ENCODE measurements at places on chromosomes 1 and 21.

- DNase-seq: no peak
Measured at GRCh38 chr21:41160036-41160435, 7.9 kb upstream of the BACE2 start.

- peak; percentile 83 for DNase-seq
Measured at GRCh38 chr1:21255284-21255942, 34.9 kb downstream of the ECE1 start.

DNA sequence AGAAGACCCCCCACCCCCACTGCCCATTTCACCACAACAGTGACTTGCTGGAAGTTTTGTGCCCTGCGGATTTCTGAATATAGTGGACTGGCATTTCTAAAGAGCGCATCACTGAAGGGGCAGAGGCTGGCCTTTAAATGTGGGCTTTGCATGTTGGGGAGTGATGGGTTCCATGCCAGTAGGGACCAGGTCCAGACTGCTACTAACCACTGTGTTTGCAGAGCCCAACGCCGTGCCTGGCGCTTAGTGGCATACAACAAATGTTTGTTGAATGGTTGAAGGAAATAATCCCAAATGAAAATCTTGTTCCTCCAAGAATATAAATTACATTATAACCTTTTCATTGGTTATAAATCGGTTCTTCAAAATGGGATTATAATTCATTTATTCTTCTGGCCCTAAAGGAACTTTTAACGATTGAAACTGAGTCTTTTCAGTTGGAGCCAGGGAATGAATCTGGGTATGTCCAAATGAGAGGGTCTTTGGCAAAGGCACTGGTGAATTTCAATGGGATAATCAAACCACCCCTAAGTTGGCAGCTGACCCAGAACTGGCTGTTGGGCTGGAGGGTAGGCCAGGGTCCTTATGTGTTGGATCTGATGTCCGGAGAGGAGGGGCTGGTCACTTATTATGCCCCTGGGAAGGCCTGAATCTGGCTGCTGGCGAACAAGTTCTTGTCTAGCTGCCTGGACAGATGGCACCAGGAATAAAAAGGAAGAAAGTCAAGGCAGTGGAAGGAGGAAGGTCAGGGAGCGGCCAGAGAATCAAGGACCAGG lies 13.8 kb upstream of the SDHB start:
- no peak for DNase-seq

- no peak for DNase-seq
Measured at GRCh38 chr1:56819387-56819899, at the start of gene FYB2. Gene FYB2 (minus strand): TSS chr1:56819404. CDS start chr1:56819290, 114 bp downstream.

GRCh38 chr1:205358579-205358978 lies 1.9 kb upstream of the KLHDC8A start:
- no peak for DNase-seq

Measured in stimulated activated CD4-positive, alpha-beta T cell treated with anti-CD3 and anti-CD28 coated beads, Interleukin-1b, Interleukin-23, amount 100 ng/mL, for 4 hours (primary cell).